Effector CD8-positive, alpha-beta T cell (primary cell): ENCODE measurements at places on chromosomes 13 and 19.

DNA sequence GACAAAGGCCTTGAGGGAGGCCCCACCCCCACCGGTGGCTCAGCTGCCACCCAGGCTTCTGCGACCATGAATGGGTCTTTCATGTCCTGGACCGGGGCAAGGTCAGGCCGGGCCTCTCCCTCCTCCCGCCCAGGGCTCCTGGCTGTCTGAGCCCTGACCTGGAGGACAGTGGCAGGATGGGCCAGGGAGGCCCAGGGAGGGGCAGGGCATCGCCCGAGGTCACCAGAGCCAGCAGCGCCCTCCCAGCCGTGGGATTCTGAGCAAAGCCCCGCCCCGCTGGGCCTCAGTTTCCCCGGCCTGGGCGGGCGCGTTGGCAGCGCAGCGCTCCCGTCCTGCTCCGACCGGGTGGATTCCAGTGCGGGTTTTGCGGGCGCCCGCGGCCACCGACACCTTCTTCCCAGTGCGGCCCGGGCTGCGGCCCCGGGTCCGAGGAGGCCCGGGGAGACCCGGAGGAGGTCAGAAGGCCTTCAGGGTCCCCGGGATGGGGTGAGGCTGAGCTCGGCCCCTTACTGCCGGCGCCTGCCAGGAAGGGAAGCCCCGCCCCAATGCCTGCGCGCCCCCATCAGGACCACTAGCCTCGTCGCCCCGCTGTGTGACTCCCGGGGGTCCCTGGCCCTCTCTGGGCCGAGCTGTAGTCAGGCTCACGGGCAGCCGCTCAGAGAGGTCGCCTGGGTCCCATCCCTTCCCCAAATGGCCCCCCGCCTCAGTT is 24.6 kb upstream of the SEMA6B start:
- DNase-seq = no peak

GRCh38 chr13:48686636-48687210 is 33.0 kb downstream of the CYSLTR2 start:
- DNase-seq = no peak

DNA sequence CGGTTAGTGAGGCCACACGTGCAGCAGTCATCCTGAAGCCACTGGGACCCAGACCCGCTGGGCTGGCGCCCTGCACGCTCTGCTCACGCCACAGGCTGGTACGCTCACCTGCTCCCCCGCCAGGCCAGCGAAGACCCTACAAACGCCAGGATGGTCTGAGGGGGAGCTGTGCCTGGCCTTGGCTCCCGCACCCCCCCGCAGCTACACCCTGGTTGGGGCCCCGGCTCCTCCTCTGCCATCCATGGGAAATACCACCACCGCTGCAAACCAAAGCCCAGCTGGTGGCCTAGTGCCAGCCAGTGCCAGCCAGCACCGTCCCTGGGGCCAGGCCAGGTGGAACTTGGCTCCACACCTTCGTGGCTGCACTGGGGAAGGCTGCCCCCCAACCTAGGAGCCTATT is 23.3 kb upstream of the CACTIN start:
- no peak for DNase-seq

- no peak for DNase-seq
Observed at GRCh38 chr19:41064974-41065569, 23.2 kb upstream of the CYP2A13 start.

DNA sequence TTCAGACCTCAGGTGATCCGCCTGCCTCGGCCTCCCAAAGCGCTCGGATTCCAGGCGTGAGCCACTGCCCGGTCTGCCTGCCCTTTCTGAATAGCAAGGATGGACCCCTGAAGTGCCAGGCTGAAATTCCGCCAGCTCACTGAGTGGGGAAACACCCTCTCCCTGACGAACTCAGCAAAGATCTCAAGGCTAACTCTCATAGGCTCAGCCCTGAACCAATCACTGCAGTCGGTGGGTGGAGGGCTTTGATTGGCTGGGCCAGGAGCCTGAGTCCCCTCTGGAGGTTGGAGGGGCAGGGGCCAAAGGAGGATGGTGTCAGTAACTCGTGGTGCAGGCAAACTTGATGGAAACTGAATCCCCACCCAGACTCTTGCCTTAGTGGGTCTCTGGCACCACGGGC is 11.2 kb upstream of the COMP start:
- DNase-seq = no peak

GRCh38 chr13:84443463-84443862 is 561.2 kb upstream of the SLITRK1 start:
- no peak for DNase-seq

DNA sequence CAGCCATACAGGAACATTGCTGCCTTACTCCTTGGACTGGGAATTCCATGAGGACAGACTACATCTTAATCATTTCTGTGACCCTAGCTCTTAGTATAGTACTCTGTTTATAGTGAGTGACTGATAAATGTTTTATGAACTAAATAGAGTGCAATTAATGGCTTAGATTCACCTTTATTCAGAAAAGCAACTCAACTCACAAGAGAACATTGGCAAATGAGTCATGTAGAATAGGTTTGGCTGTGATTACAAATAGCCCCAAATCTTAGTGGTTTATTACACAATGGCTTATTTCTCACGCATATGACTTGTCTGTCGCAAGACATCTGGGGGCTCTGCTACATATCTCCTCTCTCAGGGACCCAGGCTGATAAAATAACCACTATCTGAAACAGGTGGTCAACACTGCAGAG is 121.6 kb upstream of the KL start:
- no peak for DNase-seq

GRCh38 chr13:29513002-29513980 is 82.2 kb downstream of the SLC7A1 start:
- no peak for DNase-seq
